HT1080 (cell line): ENCODE measurements at places on chromosomes 2 and 18.

DNA sequence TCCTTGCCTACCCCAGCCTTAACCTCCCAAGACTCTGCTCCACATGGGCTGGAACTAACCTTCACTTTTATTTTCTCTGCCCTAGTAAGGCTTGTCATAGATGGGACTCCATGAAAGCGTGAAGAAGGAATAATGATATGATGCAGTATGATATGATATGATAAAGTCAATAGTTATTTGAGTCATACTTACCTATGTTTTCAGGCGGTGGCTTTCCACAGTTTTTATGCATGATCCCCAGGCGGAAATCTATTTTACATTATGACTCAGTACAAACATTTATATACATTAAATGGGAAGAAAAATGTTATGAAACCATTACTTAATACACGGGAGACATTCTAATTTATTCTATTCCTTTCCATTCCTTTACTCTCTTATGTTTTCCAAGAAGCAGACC, 5.6 kb downstream of the ACMSD start:
- DNase-seq = no peak

DNA sequence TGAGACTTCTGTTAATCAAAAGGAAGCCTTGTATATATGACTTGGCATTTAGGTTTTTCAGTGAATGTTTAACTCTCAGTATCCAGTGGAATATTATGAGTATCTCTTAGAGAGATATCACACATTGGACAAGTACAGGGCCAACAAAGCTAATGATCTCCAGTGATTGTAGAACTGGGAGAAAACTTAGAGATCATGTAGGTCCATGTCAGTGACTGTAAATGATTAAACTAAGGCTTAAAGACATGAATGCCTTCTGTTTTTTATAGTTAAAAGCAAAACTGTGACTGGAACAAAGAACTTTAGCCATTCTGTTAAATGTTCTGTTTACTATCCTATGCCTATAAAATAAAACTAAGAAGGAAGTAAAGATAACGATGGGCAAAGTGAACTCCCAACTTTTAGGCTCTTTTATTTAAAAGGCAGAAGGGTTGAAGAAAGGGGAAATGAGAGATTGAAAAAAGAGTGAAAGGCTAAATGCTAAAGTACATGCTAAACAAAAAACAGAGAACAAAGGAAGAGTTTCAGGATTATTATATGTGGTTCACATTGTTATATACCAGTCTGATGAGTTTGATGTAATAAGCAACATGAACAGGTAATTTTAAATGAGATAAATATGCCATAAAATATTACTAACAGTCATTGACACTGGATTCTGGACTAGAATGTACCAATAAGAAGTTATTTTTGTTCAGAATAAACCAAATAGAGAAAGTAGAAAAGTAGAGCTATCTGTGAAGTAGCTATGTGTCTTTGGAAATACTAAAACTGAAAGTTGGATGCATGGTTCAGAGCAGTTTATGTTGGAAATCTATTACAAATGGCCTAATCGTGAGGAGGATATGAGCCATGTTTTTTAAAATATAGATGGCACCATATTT, 37.1 kb upstream of the TNFRSF11A start:
- no peak for DNase-seq

GRCh38 chr2:150207979-150208378, 279.5 kb downstream of the RND3 start:
- DNase-seq = no peak

DNA sequence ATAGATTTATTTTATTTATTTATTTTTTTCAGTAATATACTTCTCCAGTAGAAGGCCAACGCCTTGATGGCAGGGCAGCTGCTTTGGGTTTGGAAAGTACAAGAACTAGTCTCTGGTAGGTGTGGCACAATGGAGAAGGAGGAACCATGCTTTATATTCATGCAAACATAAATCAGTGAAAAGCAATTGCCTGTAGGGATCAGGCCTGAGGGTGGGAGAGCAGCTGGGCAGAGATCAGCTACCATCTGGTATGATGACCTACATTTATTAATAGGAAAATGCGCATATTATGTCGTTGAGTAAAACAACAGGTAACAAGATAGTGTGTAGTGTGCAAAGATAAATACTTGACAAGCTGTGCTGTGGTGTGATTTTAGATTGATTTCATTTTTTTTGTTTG, 120.4 kb upstream of the TLK1 start:
- DNase-seq = no peak

- no peak for DNase-seq
Observed at GRCh38 chr2:237860273-237860935, 981 bp downstream of the RAMP1 start.

- DNase-seq = peak; percentile 49
Observed at GRCh38 chr2:241774419-241775222, 2.0 kb upstream of the GAL3ST2 start.

- DNase-seq = no peak
Observed at GRCh38 chr2:120509991-120510735, 164.2 kb downstream of the INHBB start.

- DNase-seq = peak; percentile 90
Observed at GRCh38 chr2:46690825-46691224, 211.5 kb downstream of the TMEM247 start.

DNA sequence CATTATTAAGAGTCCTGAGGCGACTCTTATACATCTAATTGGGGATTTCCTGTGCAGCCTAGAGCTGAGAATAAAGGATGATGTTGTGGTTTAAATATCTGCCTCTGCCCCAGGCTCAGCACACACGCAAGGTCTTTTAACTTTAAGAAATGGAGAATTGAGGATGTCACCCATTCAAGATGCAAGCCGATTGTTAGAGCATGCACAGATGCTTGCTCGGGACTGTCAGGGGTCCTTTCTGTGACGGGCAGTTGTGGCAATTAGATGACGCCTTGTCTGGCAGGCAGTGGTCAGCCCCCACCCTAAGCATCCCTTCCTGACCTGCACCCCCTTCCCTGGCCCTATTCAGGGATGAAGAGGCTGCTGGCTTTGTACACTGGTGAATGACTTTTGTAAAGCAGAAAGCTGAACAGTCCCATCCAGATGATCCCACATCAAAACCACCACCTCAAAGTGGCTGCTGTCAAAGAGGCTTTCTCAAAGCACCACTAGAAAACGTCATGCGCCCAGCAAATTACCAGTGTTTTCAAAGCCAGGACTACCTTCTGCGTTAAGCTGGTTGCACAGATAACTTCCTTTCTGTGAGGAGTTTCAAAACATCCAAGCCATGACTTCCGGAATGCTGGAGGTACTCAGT, 23.7 kb downstream of the FAM178B start:
- DNase-seq = no peak

DNA sequence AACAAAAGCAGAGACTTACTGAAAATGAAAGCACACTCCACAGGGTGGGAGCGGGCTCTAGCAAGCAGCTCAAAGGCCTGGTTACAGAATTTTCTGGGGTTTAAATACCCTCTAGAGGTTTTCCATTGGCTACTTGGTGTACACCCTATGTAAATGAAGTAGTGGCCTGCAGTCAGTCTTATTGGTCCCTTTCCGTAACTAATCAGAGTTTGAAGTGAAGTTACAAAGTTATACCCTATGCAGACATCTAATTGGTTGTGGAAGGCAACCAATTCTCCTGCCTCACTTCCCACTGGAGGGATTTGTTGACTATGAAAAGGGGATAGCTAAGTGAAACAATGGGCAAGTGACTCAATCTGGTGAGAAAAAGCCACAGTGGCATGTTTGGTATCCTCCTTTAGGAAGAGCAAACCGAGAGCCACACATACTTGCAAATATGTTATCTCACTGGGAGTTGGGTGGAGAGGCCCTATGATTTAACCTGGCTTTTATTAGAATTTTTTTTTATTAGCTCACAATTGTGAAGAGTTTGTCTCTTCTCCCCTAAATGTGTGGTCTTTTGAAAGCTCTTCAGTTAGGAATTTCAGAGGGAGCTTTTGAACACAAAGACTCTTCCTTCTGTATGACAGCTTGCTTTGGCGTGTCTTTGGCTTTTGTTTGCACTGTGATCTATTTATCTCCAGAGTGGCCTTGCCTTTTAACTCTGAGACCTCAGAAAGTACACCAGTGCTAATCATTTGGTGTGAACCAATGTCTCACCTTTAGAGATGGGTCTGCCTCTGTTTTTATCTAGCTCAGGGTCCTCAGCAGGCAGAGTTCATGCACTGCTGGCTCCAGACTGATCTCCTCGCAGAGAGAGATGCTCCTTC, 69.6 kb downstream of the MAP4K4 start:
- peak; percentile 92 for DNase-seq

GRCh38 chr2:12534646-12535263, 182.0 kb upstream of the TRIB2 start:
- DNase-seq = peak; percentile 85

- DNase-seq = no peak
Observed at GRCh38 chr2:111094691-111095090, 26.0 kb upstream of the BCL2L11 start.

DNA sequence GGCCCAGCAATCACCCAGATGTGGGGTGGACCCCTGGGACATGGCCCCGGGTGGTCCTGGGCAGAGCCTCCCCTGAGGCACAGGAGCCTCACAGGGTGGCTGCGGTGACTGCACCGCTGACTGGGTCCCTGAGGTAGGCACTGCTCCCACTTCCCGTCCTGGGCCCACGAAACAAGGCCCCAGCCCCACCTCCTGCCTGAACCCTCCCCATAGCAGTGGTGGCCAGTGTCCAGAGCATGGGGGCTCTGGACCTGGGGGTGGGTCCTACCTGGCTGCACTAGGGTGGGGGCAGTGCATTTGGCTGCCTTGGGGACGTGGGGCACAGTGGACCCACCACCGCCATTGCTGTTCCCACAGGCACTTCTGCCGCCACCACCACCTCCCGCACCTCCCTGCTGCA, 39.4 kb downstream of the TDRD15 start:
- DNase-seq = no peak

DNA sequence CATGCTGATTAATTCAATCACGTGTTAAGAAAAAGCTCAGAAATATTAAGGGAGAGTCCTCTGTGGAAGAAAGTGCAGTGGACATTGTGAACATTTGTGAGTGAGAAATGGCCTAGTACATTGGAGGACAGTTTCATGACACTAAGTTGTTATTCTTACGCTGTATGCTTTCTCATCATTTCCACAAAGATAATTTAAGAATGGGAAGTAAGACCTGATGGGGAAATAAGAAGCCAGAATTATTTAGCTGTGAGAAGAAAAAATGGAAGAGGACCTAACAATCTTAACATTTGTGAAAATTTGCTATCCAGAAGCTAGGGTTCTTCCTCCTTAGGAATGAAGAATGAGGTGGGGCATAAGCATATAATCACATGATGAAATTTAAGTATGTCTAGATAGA, 15.2 kb upstream of the RAPH1 start:
- DNase-seq = no peak

DNA sequence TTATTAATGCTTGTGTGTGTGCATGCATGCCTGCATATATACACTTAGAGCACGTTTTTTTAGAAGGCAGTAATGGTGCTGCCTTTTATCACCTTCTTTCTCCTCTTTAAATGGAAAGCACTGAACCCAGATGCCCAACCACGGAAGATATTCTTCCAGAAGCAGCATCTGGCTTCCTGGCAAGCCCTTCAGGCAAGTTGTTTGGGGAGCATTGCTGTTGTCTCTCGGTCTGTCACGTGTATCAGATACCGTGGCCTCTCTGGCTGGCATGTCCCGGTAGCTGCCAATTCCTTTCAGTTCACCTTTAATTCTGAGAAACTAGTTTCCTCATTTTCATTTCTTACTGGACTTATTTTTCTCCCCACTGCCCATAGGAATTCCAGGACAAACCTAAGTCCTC, 587.8 kb downstream of the ARHGAP15 start:
- DNase-seq = no peak

- no peak for DNase-seq
Observed at GRCh38 chr2:160453111-160453820, 40.3 kb downstream of the RBMS1 start.

- DNase-seq = no peak
Observed at GRCh38 chr18:79905389-79905911, 46.0 kb downstream of the SLC66A2 start.

DNA sequence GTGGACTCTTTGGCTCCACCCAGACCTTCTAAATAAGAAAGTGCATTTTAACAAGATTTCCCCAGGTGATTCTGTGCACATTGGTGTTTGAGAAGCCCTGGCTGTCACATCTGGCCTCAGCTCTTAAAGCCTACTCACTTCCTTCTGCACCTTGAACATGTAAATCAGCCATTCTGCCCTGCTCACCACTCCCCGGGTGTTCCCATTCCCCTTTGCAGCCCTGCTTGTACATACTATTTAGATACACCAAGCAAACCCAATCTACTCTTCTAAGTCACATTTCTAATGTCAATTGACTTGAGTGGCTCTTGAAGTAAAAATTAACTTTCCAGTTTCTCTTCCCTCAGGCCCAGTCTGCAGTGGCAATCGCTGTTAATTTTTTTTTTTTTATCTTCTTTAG, 13.1 kb upstream of the SCN1A start:
- no peak for DNase-seq

DNA sequence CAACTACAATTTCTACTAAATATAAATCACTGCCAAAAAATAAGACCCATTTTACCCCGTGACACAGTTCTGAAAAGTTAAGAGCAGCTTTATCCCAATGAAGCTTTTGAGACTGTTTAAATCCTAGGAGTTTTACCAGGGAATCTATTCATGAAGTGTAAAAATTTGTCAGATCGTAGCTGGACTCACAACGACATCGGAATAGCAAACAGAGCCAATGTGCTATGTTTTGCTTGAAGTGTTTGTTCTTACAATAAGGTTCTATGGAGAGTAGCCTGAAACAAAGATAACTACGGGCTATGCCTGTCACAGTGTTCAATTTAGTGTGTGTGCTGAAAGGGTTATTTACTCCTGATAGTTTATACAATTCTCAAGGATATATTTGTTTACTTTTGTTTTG, 78.5 kb upstream of the L3MBTL4 start:
- no peak for DNase-seq

DNA sequence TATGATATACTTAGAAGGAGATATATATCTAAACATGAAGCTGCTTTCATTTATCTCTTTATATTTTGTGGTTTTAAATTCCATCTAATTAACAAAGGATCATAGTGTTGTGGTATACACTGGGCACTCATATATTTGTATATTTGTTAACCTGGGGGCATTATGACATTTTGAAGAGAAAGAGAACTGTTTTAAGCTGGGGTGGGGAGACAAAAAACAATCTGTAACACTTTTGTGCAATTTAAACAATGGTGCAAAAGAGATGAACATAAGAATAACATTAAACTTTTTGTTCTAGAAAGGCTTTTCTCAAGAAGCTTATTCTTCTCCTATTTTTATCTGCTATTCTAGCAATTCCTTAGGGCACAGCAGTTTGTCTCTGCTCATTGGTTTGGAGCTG, 842.0 kb upstream of the CDH2 start:
- DNase-seq = no peak

- no peak for DNase-seq
Observed at GRCh38 chr2:31515586-31515985, 65.2 kb downstream of the SRD5A2 start.

- DNase-seq = peak; percentile 40
Observed at GRCh38 chr2:217142649-217143266, 282.9 kb upstream of the TNP1 start.

DNA sequence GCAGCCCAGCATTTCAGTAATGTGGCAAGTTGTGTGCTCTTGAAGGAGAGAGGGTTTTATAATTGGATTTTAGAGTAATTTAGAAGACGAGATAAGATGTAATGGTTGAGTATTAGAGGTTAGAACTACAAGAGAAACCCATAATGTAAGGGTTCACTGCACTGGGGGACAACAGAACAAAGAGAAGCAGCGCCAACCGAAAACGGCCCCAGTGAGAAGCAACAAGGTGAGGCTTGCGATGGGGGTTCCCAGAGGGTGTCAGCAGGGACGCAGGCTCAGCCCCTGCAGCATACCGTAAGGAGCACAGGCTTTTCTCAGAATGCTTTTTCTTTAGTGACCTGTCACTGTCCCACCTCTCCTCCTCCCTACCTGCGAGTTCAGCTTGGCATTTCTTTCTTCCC, 183.9 kb upstream of the ETAA1 start:
- DNase-seq = no peak

- no peak for DNase-seq
Observed at GRCh38 chr18:74817576-74817975, 219.9 kb downstream of the ZNF407 start.
